ENCODE measurements at places on chromosomes 5 and 9.
A peak's percentile ranks its signal among the peaks of the same experiment; 100 is the strongest.

GRCh38 chr9:95780121-95780520 is 95.4 kb upstream of the ERCC6L2 start:
- no peak for DNase-seq

DNA sequence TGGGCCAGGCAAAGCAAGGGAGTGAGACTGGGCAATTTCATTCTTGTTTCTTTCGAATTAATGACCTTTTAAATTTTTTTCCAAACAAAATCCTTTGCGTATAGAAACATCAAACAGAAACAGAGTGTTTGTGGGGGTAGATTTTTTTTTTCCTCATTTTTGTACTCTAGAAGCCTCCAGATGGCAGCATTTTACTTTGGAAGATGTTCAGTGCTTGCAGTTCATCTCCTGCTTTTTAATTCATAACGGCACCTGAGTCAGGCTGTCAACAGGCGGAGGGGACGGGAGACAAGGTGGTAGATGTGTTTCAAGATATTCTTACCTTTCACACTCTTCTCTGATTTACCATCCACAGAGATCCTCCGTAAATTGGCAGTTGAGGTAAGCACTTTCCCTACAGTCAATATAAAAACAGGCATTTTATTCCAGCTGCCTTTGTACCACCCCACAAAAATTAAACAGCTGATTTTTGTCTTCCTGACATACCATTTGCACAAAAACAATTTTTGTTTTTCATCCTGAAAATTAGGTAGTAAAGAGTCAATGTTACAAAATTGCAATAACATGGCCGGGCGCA is 99.5 kb upstream of the FBXL17 start:
- peak; percentile 25 for DNase-seq

DNA sequence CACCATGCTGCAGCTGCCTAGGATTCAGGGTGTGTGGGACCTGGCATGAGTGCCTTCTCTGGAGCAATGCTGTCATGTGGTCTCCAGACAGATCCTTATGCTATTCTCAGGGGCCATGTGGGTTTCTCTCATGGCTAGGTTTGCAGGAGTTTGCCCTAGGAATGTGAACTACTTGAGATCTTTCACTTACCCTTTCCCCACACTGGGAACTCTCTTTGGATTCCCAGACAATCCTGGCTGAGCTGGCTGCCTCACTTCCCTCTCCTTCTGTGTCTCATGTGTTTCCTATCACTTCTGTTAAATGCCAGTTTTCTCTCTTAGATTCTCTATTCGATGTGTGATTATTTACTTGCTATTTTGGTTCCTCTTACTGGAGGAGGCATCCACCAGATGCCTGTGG is 270.2 kb upstream of the RASA1 start:
- DNase-seq: no peak

DNA sequence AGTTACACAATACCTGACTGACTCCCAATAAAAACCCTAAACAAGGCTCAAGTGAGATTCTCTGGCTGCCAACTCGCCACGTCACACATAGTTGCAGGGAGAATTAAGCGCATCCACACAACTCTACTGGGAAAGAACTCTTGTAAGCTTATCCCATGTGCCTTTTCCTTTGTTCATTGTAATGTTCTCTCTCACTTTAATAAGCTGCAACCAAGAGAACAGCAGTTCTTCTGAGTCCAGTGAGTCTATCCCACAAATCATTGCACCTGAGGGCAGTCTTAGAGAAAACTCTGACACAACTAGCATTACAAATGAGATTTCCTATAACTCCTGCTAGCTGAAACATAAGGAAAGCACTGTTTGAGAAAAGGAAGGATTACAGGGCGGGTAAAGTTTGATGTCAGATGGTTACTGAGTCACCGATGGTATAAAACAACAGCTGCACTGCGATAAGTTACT is 27.4 kb downstream of the CENPK start:
- no peak for DNase-seq

DNA sequence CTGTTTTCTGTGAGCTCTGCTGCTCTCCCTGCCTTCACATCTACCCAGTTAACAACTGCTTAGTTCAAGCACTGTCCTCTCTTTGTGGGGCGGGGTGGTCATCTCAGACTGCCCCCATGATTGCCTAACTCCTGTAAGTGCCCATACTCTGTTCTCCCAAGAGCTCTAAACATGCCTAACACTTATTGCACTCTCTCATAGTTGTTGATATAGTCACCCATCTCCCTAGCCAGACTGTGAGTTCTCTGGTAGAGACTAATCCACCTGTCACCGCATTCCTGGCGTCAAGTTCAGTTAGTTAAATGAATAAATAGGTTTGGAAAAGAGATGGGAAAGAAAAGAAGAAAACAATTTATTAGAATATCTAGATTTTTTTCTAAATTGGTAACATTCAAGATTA is 18.3 kb upstream of the MUSK start:
- peak; percentile 59 for DNase-seq

DNA sequence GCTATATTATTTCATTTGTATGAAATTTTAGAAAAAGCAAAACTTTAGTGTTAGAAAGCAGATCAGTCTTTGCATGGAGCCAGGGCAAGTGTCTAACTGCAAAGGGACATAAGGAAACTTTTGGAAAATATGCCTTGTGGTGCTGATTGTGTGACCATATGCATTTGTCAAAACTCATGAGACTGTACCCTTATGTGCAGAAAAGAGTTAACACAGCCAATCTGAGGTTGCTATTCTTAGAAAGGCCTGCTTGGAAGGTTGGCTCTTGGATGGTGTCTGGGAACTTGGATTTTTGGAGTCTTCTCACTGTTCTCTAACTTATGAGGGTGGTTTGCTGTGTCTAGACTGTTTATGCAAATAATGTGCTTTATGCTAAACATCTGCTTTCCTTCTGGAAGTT is 76.6 kb downstream of the SNX18 start:
- DNase-seq: no peak

GRCh38 chr9:37620396-37620795 is 28.0 kb upstream of the TOMM5 start:
- DNase-seq: no peak

DNA sequence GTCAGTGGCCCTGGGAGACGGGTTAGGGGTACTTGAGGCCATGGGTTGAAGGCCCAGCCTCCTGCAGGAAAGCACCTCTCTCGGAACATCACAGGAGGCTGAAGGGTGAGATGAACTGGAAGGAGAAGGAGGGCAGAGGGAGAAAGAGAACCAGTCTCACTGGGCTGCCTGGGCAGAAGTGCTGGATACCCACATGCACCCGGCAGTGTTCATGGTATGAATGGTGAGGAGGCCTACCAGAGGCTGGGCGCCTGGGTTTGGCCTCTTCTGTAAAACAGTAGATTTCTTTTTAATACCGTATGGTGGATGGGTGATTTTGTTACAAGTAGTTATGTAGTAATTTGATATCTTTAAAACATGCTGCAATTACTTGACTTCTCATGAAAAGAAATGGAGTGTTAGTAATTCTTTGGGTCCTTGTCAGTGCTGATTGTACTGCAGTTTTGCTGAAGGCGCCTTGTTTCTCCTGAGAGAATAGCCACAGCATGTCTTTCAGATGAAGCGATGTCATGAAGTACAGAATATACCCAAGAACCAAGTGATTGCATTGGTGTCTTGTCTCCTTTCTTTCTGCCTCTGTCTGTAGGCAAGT is 258.6 kb downstream of the FANCC start:
- DNase-seq: no peak

DNA sequence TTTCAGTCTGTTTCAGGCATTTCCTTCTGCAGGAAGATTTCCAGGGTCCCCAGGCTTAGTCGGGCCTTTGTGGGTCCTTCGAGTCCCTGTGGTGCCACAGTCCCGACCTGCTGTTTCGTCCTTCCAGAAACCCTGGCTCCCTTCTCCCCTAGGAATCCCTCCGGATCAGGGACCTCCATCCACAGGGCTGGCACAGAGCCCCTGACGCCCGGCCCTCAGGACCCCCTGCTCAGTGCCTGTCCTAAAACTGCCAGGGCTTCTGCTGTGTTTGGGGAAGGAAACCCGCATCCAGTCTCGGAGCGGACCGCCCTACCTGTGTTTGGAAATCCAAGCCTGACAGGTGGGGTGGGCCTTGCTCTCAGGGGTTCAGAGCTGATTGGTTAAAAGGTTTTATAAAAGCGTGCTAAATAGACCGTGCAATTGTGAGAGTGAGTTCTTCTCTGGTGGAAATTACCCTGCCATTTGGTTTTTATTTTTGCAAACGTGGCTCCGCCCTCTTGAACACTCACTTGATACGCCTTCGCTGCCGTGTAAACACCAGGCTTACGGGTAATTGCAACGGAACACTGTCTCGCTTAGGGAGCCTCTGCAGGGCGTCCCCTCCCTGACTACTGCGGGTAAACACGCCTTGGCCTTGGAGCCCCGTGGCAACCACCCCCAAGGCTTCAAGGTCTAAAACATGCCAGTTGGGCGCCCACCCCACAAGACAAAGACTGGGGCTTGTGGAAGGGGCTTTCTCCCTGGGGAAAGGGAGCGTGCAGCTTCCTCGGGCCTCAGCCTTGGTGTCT is 121.2 kb downstream of the PHF2 start:
- no peak for DNase-seq

GRCh38 chr9:16964228-16964627 is 93.8 kb upstream of the BNC2 start:
- DNase-seq: peak; percentile 73

- no peak for DNase-seq
Measured at GRCh38 chr9:69582018-69582417, 90.2 kb downstream of the APBA1 start.

- no peak for DNase-seq
Measured at GRCh38 chr9:110538647-110539041, 40.9 kb downstream of the SVEP1 start.

DNA sequence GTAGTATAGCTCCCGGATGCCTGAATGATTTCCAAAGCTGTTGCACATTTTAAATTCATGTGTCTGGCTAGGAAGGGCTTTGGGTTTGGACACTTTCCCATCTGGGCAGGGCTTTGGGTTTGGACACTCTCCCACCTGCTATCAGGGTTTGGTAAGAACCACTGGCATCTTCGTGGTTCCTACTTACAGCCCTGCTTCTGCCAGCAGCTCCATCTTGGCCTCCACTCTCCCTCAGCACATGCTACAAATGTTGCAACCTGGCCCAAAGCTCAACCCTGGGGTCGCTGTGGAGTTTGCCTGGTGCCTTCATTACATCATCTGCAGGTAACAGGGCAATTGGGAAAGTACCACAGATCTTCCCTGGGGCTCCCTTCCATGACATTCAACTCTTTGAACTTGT is 3.5 kb downstream of the TMCO6 start:
- DNase-seq: peak; percentile 56

GRCh38 chr9:113205432-113205831 is 15.6 kb downstream of the FKBP15 start:
- no peak for DNase-seq

- no peak for DNase-seq
Measured at GRCh38 chr5:157506981-157507780, 47.2 kb downstream of the NIPAL4 start.

- DNase-seq: no peak
Measured at GRCh38 chr5:163789870-163790269, 284.5 kb downstream of the MAT2B start.

DNA sequence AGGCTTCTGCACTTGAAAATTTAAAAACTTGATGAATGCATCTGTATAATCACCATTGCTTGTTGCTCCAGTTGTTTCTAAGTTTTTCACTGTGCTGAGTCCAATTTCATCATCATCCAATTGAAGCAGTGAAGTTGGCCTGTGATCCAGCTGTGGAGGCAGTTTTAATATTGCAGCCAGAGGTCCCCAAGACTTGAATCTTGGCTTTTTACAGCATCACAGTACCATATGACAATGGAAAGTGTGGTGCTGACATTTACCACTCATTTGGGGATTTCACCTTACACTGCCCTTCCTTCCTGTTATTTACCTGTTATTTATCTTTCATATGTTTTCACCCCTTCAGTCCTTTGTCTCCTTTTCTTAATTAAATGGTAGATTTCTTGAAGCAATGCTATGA is 76.2 kb upstream of the SPIN1 start:
- DNase-seq: no peak

- no peak for DNase-seq
Measured at GRCh38 chr9:87071473-87071872, 124.2 kb upstream of the GAS1 start.

GRCh38 chr5:94754824-94755223 is 136.4 kb downstream of the SLF1 start:
- peak; percentile 16 for DNase-seq

DNA sequence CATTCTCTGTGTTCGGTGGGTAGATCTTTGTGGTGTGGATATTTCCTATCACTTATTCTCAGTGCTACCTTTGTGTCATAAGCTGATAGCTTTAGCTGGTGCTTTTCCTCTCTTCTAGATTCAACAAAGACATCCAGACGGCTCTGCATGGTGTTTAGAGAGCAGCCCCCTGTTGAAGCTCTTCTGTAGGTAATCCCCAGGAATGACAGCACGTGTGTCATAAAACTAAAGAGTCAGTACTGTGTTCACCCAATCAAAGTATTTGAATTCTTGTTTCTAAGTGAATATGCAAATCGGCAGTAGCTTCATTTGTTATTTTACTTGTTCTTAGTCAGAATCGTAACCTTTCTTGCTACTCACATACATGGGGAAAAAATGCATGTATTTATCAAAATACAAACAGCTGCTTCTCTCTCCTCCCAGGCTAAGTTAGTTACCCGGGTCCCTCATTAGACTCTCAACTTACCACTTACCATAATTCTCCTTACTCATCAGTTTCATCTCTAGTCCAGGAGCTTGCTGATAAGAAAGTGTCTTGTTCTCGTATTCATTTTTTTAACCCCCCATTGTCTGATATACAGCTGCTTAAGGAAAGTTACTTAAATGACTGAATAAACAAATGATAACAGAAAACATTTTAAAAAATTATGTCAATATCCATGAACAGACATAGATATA is 1696.0 kb upstream of the WWC1 start:
- DNase-seq: no peak

DNA sequence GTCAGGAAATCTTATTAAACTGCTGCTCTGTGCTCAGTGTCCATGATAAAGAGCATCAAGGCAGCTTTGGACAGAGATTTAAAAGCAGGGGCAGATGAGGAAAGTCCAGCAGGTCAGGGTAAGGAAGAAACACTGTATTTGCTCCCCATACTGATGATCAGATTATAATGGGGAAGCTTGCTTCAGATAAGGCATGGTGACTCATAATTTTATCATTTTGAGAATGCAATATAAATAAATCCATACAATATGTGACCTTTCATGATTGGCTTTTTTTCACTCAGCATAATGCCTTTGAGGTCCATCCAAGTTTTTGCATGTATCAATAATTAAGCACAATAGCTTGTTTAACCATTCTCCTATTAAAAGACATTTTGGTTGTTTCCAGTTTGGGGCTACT is 48.1 kb upstream of the LHFPL2 start:
- DNase-seq: no peak

DNA sequence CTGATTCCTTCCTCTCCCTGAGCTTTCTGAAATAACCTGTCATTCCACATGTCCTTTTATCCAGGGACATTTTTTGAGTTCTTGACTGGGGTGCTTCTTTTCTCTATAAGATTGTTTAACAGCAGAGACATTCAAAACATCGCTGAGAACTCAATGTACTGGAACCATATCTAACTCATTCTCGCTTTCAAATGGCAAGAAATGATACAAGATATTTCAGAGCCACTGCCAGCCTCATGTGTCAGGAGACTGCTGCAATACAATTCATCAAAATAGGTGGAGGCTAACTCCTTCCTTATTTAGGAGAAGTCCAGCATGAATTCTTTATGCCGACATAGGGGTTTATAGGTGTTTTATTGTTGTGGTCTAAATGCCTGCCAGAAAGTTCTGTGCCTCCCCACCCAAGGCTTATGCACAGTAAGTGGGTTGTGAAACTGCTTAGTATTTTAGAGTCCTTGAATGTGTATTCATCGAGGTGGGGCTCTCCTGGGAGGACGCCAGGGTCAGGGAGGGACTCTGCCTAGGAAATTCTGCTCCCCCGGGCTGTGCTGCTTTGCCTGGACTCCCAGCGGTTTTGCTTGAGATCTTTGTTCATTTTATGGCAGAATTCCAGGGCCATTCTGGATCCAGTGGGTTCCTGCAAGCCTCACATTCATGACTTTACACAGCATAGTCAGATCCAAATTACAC is 53.9 kb downstream of the ZNF474 start:
- peak; percentile 68 for DNase-seq

All from AG20443 (cell line).